ENCODE measurements at places on chromosomes 11 and 22. TPM values are rescaled to one million over a fixed set of nuclear protein-coding genes. Genes with fewer than 3 reads are reported as not detected.

Gene MLC1
- total RNA-seq = 0.06 TPM

Gene NPTXR
- 12.2 TPM for total RNA-seq

Gene C1QTNF5
- not detected for total RNA-seq

Gene KRTAP5-9
- 0.12 TPM for total RNA-seq

Gene MS4A4E
- not detected for total RNA-seq

Gene OR5D16
- not detected for total RNA-seq

Gene UCP3
- total RNA-seq = 1.7 TPM

Gene USP47
- 25.0 TPM for total RNA-seq

Gene ESAM
- total RNA-seq = 12.4 TPM
